ENCODE measurements at places on chromosomes 7 and 10.

- no peak for DNase-seq
These were observed 616.9 kb upstream of the FOXK1 start for GRCh38 chr7:4065190-4065589.

DNA sequence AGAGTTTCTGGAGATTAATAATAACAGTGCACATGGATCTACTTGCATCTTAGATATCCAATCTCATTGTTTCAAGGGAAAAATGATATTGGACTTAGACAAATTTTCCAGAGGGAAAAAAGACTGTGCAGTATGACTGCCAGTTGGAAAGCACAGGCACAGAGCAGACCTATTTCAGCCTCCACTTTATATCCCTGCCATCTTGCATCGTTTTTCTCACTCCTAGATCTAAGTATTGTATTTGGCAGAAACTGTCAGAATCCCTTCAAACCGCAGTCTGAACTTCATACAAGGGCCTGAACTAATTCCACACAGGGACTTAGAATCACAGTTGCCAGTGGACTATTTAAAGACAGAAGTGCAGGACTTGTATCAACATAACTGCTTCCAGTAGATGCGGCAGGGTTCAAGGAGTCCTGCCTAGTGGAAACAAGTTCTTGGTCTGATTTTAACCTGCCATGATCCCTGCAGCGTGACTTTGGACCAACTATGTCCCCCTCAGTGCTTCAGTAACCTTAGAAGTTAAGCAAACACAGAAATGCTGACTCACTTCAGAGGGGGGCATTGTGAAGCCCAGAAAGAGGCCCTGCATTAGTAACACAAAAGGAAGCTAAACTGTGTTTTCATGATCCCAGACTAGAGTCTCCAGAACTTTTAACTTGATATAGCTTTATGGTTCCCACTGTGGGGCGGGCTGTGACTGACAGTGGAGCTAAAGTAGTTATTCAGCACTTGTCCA is 95.7 kb upstream of the PALS2 start:
- no peak for DNase-seq

DNA sequence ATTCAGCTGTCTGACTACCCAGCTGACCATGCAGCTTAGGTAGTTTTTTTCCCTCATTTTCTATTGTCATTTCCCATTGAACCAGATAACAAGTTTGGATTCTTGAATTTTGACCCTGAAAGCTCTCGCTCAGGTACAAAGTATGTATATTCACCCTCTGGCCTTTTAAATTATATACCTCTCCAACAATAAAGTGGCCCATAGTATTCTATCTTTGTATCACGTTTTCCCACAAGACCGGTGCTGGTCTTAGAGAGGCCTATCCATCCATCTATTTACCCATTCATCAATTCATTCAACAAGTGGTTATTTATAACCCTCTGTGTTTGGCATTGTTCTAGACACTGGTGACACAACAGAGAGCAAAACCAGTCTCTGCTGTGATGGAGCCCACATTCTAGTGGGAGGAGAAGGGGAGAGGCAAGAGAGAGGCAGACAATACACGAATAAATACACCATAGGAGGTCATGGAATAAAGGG is 35.2 kb upstream of the NPSR1 start:
- DNase-seq, result no peak

DNA sequence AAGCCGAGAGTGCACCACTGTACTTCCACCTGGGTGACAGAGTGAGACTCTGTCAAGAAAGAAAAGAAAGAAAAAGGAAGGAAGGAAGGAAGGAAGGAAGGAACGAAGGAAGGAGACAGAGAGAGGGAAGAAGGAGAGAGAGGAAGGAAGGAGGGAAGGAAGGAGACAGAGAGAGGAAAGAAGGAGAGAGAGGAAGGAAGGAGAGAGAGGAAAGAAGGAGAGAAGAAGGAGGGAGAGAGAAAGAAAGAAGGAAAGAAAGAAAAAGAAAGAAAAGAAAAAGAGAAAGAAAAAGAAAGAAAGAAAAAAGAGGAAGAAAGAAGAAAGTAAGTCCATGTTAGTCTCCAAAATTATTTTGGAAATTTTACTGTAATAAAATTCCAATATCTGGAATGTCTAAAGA is 33.4 kb upstream of the RSBN1L start:
- DNase-seq, result no peak

- DNase-seq, result no peak
These were observed 263.1 kb downstream of the ELFN1 start for GRCh38 chr7:1933066-1933750.

GRCh38 chr7:141198194-141198958 is 124.5 kb downstream of the TMEM178B start:
- DNase-seq, result no peak

DNA sequence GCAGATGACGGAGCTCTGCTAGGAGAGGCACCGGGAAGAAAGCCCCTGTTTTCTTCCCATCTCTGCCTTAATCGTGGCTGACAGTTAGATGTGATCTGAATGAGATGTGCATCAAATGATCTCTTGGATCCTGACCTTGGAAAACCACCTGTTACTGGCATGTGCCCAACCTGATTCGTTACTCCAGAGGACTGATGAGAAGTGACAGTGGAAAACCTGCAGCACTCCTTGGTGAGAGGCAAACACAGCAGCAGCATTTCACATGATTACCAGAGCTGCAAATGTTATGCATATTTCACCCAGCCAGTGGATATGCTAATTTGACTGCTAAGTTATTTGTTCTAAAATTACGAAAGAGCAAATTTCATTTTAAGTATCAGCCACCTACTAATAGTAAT is 95.3 kb downstream of the PTPRN2 start:
- DNase-seq, result no peak

DNA sequence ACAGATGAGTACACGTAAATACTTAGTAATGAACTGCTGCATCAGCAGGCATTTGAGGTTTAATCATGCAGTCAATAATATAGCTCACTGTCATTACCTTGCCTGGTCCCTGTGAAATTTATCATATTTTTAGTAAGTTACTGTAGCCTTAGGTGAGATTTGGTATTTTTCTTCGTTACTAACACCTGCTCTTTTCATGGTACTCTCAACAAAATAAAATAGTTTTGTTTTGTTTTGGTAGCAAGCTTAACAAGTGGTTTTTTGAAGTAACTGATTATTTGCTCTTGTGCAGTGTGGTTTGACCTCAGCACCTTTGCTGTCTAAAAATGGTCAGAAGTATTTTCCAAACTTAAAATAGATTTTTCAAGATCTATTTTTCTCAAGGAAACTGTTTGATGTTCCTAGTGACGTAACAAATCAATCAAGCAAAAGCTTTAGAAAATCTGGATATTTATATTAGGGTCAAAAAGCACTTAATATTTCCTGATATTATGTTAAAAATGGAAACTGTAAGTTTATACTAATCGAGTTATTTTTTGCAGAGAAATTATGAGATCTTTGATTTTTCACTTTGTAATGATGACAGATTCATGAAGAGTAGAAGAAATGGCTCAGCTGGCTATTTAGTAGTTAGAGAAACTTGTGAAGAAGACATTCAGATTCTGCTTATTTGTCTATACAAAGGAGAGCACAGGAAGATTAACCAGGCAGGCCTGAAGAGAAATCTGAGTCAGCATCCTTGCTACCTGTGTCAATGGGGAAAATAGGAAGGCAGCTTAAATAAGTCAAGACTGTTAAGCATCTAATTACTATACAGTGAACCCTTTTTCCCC is 21.0 kb upstream of the RPA3 start:
- no peak for DNase-seq

DNA sequence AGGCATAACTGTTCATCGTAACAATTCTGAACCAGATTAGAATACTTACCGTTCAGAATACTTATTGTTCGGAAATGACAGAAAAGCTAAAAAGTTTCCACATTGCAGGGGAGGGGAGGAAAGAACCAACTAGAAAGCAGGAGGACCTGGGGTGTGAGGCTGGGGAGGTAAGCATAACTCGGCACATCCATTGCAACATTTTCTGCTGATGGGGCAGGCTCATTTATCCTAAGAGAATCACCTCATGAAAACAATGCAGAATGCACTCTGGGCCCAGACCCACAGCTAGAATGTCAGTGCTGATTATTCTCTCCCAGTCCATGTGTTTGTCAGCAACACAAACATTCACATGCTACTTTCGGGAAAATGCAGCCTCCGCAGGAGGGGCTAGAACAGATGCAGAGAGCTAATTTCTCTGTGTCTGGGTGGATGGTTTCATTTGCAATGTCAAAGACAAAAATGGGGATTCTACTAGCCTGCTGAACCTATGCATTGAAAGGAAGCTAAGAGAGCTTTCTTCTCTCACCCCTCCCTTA is 9.6 kb downstream of the DNMBP start:
- no peak for DNase-seq

- DNase-seq, result no peak
These were observed 2.0 kb upstream of the AOC1 start for GRCh38 chr7:150850273-150850672.

GRCh38 chr10:112187527-112187926 is 4.0 kb upstream of the GPAM start:
- no peak for DNase-seq

GRCh38 chr7:68807666-68808065 is 790.6 kb upstream of the AUTS2 start:
- no peak for DNase-seq

GRCh38 chr7:51307651-51308210 is 8.9 kb downstream of the COBL start:
- no peak for DNase-seq

DNA sequence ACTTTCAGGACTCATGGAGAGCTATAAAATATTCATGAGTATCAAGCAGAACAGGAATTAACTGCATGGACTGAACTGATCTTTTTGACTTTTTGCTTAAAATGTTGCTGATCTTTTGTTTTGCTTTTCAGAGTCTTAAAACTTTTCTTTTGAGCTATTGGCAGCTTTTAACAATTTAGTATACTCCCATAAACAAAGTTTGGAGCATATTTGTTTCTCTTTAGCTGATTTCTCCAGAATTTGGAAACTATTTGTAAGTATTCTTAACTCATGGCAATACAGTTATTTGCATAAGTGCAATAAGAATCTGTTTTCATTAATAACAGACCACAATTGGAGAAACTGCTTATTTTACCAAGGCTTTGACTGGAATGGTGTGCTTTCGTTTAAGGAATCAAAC is 73.4 kb upstream of the C1GALT1 start:
- no peak for DNase-seq

DNA sequence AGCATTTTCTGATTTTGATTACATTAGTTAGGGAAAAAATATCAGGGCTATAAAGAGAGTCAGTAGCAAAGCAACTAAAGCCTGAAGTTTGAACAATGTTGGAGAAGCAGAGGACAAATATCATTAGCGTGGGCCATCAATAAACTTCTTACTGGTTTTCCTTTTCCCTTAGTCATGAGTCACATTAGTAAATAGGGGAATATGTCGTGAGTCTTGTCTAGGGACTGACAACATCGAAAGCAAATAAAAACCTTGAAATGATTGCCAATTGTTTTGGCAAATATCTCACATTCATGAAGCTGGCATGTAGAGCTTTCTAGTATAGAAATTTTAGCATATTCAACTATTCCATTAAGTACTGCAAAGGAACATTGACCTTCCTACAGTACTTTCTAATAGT is 806.0 kb upstream of the SORCS1 start:
- no peak for DNase-seq

GRCh38 chr7:106086062-106086461 is 26.1 kb downstream of the SYPL1 start:
- DNase-seq, result no peak

DNA sequence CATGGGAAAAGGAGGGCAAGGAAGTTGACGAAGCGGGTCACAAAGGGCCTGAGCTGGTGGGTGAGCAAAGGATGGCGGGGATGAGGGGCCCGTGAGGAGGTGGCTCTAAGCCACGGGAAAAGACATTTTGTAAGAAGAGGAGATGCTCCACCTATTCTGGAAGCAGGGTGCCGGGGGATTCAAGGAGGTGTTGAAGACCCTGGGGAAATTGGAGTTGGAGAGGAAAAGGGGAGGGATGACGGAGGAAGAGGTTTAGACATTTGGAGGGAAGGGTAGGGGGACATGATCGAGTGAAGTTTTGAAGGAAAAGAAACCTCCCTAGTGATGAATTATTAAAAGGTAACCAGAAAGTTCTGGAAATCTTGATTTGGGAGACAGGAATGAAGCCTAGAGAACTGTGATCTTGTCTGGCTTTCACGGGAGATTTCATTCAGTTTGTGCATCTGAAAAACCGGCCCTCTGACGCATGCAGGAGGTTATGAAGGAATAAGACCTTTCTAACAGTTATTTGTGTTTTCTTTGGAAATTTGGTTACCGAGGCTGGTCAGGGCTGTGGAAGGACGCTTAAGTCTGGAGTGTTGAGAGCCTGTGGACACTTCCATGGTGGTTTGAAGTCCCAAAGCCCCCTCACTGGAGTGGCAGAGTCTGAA is 1.4 kb downstream of the SMO start:
- DNase-seq, result no peak

DNA sequence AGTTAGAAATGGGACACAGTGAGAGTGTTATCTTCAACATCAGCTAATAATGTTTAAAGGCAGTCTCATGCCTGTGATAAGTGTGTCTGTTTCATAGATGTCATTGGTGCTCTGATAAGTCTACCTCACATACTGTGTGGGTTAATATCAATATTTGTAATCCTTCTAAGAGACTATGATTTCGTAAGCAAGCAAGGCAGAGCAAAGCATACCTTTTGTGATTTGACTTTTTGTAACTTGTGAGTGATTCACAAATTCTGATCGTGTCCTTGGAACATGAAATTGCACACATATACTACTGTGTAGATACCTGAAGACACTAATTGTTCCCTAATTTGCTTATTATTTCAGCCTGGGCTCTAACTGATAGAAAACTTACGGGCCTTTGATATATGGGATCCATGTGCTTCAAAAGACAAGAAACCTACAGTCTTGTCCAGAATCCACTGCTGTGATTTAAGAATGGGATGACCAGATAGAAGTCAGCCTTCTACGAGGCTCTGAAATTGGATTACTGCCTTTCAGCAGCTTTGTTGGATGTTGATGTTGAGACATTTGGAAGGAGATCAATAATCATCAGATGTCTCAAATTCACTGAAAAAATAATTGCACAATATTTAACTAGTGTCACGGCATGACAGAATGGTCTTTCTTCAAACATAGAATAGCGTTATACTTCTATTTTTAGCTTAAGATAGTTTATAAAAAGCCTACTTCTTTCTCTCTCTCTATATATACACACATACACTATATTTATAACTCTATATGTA is 63.2 kb upstream of the KLF6 start:
- no peak for DNase-seq

- DNase-seq, result no peak
These were observed 32.6 kb upstream of the CBLL1 start for GRCh38 chr7:107711301-107711700.

GRCh38 chr7:25091779-25092178 is 33.3 kb downstream of the CYCS start:
- no peak for DNase-seq

Measured in NCI-H2081 treated with DMSO at 0.1 percent for 48 hours (cell line).